ENCODE measurements at places on chromosomes 6 and 20.

GRCh38 chr20:37627060-37627766, 66.6 kb upstream of the CTNNBL1 start:
- DNase-seq: peak; percentile 30

DNA sequence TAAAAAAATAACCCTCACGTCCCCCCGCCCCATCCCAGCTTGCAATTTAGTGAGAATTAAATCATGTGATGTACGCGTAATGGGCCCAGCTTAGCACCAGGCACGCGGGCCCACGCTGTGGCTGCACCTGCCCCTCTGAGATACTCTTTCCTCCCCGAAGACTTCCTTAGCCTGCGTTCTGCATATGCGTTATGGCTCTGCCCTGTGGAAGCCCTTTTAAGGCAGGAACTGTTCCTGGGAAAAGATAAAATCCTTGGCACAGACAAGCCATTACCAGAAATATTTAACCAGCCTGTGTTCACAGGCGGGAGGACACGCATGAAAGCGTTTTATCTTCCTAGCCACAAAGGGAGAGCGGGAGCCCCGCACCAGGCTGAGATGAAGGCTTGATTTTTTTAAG, 311.0 kb downstream of the LRFN2 start:
- no peak for DNase-seq

GRCh38 chr6:79305020-79305419, 70.5 kb upstream of the HMGN3 start:
- no peak for DNase-seq

DNA sequence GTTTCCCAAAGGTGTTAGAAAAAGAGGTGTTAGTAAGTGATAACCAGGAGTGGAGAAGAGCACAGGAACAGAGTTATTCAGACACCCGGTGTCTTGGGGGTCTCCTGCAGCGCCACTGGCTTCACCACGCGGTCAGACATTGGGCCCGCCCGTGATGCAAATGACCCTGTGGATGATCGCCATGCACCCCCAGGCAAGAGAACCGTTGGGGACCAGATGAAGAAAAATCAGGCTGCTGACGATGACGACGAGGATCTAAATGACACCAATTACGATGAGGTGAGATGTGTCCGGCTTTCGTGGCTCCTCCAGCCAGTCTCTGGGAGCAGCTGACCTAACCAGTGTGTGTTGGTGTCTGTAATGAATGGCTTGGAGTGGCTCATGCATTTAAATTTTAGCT, 2.0 kb downstream of the PRPF6 start:
- DNase-seq: no peak

DNA sequence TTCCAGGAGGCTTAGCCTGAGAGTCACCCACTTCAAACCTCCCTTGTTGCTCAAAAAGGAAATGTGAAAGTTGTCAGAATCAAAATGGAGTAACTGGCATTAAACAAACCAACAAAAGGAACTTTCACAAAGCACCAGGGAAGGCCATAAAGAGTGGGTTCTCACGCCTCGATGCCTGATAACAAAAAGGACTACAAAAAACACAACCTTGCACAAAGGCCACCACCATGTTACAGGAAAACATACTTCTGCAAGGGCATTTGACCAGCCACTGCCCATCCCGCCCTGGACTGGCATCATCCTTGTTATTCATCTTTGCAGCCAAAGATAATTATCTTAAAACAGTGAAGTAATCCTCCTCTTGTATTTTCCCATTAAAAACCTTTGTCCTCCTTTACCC, 34.8 kb downstream of the RNASET2 start:
- DNase-seq: no peak

DNA sequence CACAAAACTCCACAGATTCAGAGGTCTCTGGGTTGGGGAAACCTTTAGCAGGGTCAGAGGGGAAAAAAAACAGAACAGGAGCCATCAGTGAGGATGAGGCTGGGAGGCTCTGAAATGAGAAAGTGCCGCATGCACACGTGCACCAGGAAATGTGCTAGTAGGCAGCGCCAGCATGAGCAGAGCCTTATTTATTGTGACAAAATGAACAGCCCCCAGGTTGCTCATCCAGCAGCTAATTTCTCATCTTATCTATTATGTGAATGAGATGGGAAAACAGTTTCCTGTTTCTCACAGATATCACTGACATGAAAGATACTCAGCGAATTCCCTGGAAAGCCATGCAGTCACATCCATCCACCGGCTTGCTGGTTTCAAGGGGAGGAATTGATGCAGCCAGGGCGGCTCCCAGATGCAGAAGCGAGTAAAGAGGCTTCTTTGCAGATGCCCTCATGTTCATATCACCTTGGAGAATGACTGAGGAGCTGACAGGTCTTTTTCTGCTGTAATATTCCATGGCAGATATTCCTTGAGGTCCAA, 176.1 kb downstream of the MBOAT1 start:
- DNase-seq: no peak

DNA sequence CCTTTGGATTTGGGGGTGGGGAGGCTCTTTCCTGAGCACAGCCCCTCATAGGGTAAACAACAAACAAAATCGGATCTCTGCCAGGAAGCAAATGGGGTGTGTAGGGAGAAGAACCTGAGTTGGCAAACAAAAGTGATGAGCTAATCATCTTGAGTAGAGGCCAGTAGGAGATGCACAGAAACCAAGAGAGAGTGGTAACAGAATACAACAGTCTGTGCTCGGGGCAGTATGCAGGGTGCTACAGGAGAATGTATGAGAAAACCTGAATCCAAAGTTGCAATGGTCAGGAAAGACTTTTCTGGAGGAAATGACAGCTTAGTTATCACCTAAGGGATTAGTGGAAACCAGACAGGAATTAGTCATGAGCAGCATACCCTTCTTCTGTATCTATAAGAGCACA, 177.8 kb downstream of the CDKAL1 start:
- peak; percentile 82 for DNase-seq

DNA sequence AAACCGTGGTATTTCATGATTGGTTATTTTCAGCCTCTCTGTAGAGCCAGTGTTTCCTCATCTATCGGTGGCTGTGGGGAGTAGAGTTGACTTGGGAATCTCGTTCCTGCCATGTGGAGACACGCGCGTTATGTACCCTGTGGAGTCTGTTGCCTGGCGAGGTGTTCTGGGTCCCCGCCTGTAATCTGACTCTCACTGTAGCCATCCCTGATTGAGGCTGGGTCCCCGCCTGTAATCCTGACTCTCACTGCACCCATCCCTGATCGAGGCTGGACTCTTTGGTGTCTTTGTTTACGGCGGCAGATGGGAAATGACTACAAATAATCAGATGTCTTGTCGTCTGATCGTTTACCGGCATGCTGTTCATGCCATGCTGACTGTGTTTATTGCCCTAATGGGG, 153.9 kb downstream of the DTNBP1 start:
- DNase-seq: no peak

- DNase-seq: peak; percentile 91
Measured at GRCh38 chr6:116386581-116387299, 16.0 kb downstream of the DSE start.

GRCh38 chr20:32479012-32479411, 106.1 kb downstream of the NOL4L start:
- DNase-seq: no peak

DNA sequence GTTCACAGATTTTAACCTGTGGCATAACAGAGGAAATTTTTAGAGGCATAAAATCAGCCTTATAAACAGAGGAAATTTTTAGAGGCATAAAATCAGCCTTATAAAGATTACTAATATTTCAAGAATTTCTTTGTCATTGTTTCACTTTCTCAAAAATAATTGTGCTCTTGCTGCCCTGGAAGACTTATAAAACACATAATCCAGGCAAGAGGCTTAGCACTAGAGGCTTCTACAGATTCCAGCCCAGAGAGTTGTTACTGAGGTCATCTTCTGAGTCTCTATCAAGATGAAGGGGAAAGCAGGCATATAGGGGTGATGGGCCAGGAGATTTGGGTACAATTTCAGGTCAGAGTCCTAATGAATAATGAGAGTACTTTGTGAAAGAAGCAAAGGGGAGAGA, 85.7 kb downstream of the RFPL4B start:
- DNase-seq: no peak

GRCh38 chr6:129544892-129545612, 164.9 kb downstream of the ARHGAP18 start:
- DNase-seq: peak; percentile 58

GRCh38 chr6:20463396-20463795, 61.7 kb downstream of the E2F3 start:
- DNase-seq: no peak

DNA sequence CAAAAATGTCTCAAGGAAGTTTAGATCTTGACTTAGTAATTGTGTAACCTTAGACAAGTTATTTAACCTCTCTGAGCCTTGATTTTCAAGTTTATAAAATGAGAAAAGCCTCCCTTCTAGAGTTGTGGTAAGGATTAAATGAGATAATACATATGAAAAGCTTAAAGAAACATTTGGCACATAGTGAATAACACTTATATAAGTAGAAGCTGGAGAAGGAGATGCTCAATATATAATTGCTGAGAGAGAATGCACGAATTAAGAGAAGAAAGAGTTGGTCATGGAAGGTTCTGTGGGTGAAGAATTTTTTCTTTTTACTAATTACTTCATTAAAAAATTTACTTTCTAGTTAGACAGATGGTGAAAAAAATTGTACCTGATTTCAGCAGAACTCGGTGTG, 5.3 kb downstream of the ACSS2 start:
- DNase-seq: no peak

DNA sequence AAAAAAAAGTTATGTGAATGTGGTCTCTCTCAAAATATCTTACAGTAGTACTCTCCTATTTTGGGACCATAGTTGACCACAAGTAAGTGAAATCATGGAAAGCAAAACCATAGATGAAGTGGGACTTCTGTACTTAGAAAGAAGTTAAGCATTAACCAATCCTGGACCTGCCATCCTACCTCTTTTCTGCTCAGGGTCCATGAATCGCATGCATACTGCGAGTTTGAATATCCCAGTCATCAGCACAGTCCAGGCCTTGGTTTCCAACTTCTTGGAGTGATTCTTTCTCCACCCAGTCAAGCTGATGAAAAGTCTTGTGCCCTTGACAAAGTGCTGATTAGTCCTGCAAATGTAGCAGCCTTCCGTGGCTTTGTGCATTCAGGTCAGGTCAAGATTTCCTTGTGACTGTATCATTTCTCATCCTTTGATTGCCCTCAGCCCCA, 46.0 kb downstream of the RNF217 start:
- DNase-seq: no peak

GRCh38 chr6:25280344-25281074, 1.3 kb downstream of the CARMIL1 start:
- DNase-seq: no peak

DNA sequence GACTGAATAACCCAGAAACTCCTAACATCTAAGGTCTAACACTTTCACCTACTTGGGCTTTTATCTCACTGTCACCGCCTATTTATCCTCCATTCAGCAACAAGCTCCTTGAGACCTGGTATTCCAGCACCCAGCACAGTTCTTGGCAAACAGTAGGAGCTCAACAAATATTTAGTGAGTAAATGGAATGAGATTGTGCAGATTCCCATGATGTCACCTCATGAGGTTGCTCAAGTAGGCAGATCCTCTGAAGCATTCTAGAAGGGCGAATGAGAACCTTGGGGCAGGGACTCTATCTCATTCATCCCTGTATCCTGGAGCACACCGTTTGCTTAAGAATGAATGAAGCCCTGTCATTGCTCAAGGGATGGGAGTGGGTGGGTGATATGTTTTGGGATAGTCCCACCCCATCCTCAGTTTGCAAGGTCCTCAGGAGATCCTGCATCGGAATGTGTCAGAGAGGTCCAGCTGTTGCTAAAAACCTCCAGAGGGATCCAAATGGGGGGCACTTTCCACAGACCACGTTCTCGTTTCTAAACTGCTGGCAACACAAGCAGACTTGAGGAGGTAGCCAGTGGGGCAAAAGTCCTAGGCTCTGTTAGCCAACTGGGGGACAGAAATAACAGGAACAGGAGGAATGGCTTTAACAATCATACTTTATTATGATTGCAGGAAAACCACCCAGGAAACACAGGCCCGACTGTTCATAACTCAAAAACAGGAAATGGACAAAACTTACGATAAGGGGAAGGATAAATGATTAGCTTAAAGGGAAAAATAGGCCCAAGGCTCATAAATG, 42.0 kb downstream of the EDN1 start:
- DNase-seq: peak; percentile 58

- no peak for DNase-seq
Measured at GRCh38 chr20:7723284-7723683, 217.0 kb downstream of the HAO1 start.

DNA sequence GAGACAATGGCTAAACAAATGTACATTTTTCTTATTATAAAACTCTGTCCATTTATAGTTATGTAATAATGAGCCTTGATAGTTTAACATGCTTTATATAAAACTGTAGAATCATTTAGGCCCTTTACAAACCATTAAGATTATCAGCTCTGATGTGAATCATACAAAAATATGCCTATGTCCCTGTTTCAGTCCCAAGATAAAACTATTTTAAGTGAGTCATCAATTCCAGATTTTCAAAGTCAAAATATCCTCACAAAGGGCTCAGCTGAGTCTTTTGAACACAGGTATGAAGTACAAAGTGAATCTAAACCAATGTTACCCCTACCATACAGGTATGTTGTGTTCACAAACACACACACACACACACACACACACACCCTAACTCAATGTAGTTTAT, 88.0 kb downstream of the PTPRK start:
- peak; percentile 61 for DNase-seq

GRCh38 chr6:165447141-165447540, 137.7 kb upstream of the C6orf118 start:
- no peak for DNase-seq

GRCh38 chr6:42440027-42440426, 11.7 kb downstream of the TRERF1 start:
- DNase-seq: no peak

DNA sequence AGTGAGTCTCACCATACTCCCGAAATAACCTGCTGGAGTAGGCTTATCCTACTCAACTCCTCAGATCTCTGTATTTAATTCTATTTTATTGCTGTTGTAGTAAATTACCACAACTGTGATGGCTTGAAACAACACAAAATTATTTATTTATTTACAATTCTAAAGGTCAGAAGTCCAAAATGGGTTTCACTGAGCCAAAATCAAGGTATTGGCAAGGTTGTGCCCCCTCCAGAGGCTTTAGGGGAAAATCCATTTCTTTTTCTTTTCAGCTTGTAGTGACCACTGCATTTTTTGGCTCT, 869 bp upstream of the SLC17A2 start:
- DNase-seq: no peak

GRCh38 chr20:48638546-48638945, 189.3 kb downstream of the PREX1 start:
- DNase-seq: peak; percentile 66

All from NCI-H226 (cell line).